Stimulated activated CD8-positive, alpha-beta memory T cell treated with anti-CD3 and anti-CD28 coated beads, Interleukin-15, amount 100 ng/mL, for 24 hours (primary cell): ENCODE measurements at places on chromosomes 3 and 15.

DNA sequence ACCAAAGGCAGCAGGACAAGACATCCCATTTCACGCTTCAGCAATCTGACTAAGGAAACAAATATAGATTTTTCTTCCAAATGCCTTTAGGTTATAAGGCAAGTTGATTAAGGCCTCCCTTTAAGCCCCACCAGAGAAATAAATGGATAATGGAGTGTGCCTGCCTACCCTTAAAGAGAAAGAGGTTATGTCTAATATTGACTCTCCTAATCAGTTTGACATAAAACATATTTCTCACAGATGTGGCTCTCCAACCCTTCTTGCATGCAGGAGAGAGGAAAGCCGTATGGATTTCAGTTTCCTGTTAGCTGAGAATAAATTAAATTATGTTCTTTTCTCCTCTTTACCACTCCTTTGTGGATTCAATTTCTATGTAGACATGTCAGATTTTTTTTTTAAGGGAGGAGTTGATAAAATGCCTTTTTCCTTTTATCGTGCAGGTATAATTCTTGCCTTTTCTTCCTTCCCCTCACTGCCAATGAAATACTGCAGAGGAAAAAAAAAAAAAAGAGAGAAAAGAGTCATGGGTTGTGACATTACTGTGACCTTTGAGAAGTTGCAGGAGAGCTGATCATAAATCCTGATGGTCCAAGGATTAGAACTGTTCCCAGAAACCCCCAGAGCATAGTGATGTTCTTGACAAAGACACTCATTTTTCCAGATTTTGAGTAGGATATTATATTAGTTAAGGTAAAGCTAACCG, 355.3 kb upstream of the SLCO3A1 start:
- DNase-seq: no peak

DNA sequence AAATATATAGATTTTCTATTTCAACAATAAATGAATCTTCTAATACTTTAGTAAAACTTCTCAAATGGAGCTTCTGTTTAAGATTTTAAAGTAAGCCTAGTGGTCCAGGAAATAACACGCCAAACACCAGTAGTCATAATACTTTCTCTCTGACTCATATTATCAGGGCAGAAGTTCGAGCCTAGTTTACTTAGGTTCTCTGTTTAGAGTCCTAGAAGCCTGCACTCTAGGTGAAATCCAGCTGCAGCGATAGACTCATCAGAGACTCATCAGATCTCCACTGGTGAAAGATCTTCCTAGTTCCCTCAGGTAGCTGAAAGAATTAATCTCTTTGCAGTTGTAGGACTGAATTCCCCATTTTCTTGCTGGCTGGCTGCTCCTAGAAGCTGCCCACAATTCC, 552.5 kb upstream of the ROBO2 start:
- DNase-seq: no peak

- no peak for DNase-seq
Observed at GRCh38 chr3:65938147-65938546, 100.6 kb downstream of the MAGI1 start.

- DNase-seq: no peak
Observed at GRCh38 chr3:128327606-128328031, 139.1 kb downstream of the DNAJB8 start.

GRCh38 chr3:182636646-182637045, 156.7 kb upstream of the ATP11B start:
- DNase-seq: no peak

GRCh38 chr15:60373327-60373726, 24.5 kb downstream of the ANXA2 start:
- DNase-seq: no peak

DNA sequence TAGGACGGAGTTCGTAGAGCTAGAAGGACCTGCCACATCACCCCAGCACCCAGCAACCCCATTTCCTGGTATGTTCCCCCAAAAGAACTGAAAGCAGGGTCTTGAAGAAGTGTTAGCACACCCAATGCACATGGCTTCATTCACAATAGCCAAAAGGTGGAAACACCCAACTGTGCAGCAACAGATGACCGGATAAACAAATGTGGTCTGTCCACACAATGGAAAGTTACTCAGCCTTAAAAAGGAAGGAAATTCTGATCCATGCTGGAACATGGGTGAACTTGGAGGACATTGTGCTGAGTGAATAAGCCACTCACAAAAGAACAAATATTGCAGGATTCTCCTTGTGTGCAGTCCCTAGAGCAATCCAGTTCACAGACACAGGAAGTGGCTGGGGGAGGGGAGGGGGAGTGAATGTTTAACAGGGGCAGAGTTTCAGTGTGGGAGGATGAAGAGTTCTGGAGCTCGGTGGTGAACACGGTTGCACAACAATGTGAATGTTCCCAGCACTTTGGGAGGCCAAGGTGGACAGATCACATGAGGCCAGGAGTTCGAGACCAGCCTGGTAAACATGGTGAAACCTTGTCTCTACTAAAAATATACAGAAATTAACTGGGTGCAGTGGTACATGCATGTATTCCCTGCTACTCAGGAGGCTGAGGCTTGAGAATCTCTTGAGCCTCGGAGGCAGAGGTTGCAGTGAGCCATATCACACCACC, 157.5 kb downstream of the NUP210 start:
- DNase-seq: no peak

GRCh38 chr3:192892981-192893700, 24.5 kb downstream of the MB21D2 start:
- no peak for DNase-seq

DNA sequence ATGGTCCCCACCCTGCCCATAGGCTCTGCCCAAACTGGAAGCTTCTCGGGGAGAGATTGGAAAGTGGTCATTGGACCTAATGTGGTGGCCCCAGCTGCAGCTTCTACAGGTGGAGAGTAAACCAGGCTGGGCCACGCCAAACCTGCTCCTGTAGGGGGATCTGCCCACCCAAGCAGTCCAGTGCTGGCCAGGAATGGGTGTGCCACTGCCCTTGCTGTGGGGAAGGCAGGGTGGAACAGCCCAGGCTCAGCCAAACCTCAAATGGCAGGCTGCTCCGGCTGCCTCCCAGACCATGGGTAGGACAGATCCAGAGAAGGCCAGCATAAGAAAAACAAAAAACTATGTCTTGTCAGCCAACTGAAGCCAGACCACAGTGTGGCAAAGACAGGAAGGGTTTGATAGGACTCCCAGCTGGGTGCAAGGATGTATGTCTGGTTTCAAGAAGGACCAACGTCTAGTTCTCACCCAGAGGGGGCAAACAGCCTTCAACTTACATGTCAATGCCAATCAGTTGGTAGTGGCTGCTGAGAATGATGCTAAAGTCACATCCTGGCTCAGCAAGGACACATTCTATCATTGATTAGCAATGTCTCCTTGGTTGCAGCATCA, 267.3 kb downstream of the UACA start:
- no peak for DNase-seq

DNA sequence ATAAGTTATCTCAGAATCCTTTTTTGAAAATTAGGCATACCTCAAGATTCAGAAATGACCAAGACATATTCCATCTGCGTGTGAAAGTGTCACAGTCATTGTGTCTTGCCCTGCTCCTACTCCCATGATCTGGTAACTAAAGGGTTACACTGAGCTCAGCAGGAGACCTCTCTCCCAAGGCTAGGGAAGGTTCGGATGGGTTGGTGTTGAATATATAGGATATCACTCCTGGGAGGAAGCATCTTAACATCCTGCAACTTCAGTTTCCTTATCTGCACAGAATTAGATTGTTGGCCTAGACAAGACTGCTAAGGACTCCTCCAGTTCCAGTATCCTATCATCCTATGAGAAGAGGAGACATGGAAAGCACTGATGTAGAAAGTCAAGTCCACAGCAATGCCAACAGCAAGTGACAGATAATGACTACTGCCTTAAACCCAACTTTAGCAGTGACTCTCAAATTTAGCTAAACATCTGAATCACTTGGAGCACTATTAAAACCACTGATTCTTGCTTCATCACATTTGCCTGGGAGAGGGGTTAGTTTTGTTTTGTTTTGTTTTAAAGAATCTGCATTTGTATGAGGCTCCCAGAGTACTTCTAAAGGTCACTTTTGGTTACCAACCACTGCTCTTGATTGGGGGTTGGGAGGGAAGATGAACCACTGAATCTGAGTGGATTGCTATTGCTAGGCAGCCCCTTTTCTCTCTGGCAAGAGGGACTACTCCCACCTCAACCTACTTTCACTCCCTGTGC, 9.7 kb downstream of the ADAMTS9 start:
- DNase-seq: no peak

DNA sequence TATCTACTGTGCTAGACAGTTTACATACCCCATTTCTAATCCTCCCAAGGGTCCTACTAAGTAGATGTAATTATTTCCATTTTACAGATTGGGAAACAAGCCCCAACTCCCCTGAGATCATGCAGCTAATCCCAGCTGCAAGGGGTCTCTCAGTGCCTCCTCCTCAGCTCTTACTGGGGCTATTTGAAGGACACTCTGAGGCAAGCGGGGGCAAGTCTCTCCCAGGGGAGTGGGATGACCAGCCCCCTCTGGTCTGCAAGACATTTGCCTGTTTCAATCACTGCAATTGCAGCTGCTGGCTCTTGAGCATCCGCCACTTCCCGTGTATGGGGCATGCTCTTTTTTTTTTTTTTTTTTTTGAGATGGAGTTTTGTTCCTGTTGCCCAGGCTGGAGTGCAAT, 11.4 kb downstream of the LAMP3 start:
- DNase-seq: no peak

DNA sequence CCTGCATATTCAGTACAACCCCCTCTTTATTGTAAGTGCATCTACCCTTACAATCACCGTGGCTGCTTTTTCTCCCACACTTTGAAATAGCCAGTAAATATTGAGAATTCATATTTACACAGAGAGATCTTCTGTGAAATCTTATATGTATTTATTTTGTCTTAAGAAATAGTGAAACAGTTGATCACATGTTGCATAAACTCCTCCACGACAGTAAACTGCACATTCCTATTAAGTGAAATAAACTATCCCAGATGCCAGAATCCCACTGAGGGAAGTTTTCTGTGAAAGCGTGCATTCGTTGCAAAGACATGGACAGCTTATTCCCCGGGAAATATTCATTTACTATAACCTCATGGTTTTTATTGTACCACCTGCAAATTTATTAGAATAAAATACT, 796.0 kb downstream of the ROBO2 start:
- DNase-seq: no peak

DNA sequence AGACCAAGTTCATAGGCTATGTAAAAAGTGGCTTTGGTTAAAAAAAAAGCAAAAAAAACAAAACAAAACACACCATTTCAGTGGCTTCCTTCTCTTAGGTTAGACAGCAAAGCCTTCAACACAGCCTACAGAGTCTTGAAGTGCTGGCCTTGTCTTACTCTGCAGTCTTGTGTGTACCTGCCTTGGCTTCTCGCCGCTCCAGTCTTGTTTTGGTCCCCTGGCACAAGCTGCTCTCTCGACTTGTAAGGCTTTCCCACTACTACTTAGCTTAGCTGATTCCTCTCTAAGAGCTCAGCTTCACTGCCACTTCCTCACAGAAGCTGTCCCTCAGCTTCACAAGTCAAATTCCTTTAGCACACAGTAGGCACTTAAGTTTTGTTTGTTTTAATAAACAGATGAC, 63.0 kb downstream of the ST3GAL6 start:
- no peak for DNase-seq

DNA sequence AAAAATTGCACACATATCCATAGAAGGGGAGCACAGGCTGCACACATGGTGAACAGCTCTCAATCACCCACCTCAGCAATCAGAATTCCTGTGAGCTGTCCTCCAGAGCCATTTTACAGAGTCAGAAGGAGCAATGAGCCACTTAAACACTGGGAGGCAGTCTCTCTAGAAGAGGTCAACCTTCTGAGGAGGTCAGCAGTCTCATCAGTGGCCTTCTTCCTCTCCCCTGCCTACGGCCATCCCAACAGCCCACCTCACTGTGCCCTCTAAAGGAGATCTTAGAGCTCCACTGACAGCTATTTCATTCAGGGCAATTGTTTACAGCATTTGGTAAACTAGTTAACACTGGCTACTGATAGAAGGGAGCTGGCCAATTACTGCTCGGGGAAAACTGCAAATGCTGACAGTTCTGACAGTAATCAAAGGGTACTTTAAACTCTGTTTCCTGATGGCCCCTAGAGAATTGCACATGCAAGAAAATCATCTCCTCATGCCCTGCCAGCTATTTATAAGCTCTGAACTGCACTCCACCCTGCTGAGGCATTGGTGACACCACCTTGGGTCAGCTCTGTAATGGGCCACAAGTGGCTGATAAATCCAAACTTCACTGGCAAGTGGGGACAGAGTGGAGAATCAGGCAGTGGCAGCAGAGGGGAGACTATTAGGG, 42.1 kb upstream of the TSPAN3 start:
- no peak for DNase-seq

DNA sequence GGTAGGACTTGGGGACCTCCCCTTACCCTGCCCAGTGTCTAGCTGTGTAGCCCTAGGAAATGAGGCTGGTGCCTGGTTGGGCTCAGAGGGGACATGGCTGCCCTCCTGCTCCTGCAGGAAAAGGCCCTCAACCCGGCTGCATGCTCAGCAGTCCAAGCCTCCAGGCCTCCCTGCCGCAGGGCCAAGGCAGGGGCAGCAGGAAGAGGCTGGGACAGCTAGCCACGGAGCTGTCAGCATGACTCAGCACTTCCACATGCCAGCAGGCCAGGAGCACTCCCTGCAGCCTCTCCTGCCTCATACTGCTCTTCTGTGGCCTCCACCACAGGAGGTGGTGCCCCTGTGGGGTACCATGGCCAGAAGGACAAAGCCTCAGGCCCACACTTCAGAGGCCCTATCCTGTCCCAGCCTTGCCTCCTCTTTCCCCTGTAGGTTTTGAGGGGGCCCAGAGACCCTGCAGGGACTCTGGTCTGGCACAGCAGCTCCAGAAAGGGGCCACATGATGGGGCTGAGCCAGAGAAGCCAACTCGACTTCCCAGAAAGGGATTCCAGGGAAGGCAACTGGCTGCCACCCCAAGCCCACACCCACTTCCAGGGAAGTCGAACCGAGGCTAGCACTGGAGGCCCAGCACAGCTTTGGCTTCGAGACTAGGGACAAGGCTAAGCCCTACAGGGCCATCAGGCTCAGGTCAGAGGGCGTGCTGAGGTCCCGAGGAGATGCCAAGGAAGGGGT, 19.5 kb downstream of the TKT start:
- DNase-seq: no peak

- no peak for DNase-seq
Observed at GRCh38 chr3:115633467-115633866, 10.2 kb downstream of the GAP43 start.

GRCh38 chr3:109784852-109785631, 447.7 kb upstream of the DPPA4 start:
- no peak for DNase-seq

- no peak for DNase-seq
Observed at GRCh38 chr3:38960953-38961622, 90.7 kb downstream of the SCN11A start.

DNA sequence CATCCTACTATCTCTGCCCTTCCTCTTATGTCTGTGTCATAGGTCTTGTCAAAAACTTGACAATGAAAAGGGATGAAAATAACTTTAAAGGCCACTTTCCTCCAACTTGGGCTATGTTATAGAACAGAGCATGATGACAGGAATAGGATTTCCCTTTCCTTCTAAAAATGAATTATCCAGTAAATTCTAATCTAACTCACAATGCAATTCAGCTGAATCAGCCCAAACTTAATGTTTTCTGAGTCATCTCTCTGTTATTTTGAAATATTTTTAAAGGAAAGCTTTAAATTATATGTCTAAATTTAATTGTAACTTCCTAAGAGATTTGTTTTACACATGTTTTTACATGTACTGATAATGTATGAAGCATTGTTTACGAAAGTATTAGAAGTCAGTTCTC, 258.5 kb downstream of the BBX start:
- DNase-seq: no peak

- no peak for DNase-seq
Observed at GRCh38 chr15:47908486-47908885, 191.2 kb downstream of the SEMA6D start.
